Caco-2 (cell line): ENCODE measurements at places on chromosomes 7 and 10. TPM values are rescaled to one million over a fixed set of nuclear protein-coding genes. Genes with fewer than 3 reads are reported as not detected.

LRRD1 gene
- total RNA-seq, result not detected in 2 replicates

AKR1C2 gene
- total RNA-seq, result 28.8 and 41.7 TPM in 2 replicates

CD36 gene
- total RNA-seq, result not detected in 2 replicates

PIK3CG gene
- total RNA-seq, result not detected in 2 replicates

TAS2R4 gene
- total RNA-seq, result 1.2 and 1.3 TPM in 2 replicates

HTR7 gene
- total RNA-seq, result not detected in 2 replicates

PLEKHA1 gene
- total RNA-seq, result 48.4 and 48.5 TPM in 2 replicates

LRRC17 gene
- 0.39 TPM in 1 of 2 replicates, not detected in the other for total RNA-seq

WDFY4 gene
- total RNA-seq, result not detected in 2 replicates

GRCh38 chr7:34067005-34067778 lies 161.9 kb downstream of the BMPER start:
- DNase-seq, result no peak

DNA sequence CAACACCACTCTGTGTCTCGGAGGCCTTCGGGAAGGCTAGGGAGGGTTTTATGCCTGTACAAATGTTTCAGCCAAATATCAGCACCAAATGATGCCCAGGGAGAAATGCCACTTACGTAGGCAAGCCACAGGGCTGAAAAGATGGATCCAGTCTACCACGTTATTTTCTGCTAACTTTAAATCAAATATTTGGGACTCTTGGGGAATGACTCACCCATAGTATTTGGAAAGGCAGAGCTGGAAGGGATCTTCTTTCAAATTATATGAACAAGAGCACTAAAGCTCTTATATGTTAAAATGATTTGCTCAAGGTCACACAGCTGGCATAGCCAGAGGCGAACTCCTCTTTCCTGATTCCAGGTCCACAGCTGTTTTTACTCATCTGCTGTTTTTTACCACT lies 591.4 kb downstream of the SORCS1 start:
- DNase-seq, result no peak

DNA sequence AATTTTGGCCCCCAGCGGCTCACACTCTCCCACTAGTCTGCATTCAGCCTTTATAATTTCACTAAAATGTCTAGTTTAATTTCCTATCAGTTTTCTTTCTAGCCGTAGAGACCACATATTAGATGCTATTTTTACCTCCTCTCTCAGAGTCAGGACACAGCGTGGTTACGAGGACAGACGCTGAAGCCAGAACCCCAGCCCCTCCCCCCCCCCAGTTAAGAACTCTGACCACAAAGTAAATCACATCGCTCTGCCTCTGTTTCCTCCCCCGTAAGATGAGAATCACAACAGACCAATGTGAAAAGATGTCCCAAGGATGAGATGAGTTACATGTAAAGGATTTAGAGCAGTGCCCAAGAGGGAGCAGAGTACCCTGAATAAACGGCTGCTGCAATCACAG lies 11.1 kb upstream of the TARP start:
- no peak for DNase-seq

GRCh38 chr10:19993714-19994315 lies 177.6 kb downstream of the PLXDC2 start:
- DNase-seq, result no peak

- no peak for DNase-seq
These were observed 43.2 kb downstream of the CCNY start for GRCh38 chr10:35379226-35380137.

- DNase-seq, result no peak
These were observed 227.2 kb upstream of the KLF14 start for GRCh38 chr7:130961128-130961601.

GRCh38 chr7:151087245-151088018 lies 1.2 kb downstream of the AGAP3 start:
- no peak for DNase-seq

DNA sequence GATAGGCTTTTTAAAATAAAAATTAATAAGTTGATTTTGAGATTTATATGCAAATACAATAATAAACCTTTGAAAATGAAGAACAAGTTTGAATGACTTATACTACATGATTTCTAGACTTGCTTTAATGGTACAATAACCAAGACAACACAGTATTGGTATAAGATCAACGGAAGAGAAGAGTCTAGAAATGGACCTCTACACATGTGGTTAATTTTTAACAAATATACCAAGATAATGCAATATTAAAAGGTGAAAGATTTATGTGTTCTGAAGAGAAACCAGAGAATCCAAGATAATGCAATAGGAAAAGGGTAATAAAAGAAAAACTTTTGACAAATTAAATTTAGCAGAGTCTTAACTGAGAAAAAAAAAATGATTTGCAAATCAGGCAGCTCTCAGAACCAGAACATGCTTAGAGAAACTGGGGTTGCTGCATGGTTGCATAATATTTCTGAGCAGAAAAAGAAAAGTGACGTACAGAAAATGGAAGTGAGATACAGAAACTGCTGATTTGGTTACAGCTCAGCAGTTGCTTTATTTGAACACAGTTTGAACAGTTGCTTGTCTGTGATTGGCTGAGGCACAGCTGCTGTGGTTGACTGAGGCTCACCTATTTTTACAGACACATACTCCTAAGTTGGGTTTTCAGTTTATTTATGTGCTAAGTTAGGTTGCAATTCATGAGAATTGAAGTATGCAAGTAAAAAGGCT lies 365.9 kb downstream of the CRPPA start:
- DNase-seq, result no peak

DNA sequence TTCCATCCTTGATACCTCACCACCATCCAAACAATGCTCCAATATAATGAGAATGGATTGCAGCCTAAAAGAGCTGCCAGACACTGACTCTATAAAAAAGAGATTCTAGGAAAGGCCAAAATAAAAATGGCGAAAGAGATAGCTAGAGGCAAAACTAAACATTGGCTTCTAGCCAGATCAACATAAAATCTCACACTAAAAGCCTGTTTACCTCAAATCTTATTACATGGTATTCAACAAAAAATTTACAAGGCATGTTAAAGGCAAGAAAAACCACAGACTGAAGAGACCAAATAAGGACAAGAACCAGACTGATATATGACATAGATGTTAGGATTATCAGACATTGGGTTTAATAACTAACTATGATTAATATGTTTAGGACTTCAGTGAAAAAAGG lies 1127.0 kb downstream of the DNAJB9 start:
- DNase-seq, result no peak

DNA sequence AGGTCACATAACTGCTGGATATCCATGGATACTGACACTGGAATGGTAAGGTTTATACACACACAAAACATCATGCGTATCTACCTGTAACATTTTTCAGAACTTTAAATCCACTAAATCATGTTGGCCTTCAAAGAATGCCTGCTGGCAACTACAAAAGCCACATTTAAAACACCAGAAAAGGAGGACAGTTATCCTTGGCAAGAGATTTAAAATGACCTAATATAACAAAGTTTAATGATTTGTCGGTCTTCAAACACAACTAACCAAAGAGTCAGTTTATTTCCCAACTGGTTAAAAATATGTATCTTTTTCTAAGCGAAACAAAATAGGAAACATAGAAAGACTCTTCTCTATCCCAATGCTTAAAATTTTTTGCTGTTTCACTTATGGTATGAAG lies 24.0 kb downstream of the WAPL start:
- DNase-seq, result no peak

DNA sequence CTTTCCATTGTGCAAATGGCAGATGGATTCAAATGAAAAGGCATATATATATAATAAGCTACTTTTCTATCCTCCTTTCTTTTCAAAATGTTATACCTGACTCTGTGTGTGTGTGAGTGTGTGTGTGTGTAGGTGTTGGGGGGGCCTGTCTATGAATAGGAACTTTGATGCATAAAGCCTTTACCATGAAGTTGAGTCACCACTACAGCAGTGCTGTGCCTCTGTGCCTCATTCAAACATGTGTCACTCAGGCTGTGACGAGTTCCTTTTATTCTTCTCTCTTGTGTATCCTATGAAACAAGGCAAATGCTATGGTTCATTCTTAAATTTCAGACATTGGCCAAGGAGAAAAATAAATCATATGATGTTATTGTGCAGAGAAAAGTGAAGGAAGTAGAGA lies 52.7 kb upstream of the DKK1 start:
- DNase-seq, result no peak

DNA sequence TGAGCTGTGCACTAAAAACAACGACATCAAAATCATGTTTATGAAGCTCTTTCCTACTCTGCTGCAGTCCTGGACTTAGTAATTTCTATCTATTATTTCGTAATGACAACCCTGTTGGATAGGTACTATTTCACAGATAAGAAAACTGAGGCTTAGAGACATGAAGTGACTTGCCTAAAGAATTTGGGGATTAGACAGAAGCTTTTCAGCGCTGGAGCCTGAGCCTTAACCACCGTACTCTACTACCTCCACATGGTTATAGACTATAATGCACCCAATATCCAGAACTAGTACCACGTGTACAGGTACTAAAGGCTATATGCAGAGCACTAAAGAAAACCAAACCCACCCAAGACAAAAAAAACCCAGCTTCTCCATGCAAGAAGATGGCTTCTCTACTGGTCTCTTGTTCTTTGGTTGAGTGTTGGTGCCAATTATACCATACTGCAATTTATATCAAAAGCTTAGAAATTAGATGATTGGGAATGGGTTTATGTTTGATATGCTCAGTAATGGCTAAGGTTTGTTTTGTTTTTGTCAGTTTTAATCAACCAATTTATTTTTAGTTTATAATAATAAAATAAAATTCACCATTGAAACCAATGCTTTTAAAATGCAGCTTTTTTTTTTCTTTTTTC lies 6.5 kb upstream of the SNX10 start:
- no peak for DNase-seq

- no peak for DNase-seq
These were observed 160.0 kb upstream of the TCF7L2 start for GRCh38 chr10:112790030-112790429.

GRCh38 chr10:73998623-73998928 lies 660 bp downstream of the VCL start:
- DNase-seq, result peak; percentile 38
